ENCODE measurements at places on chromosomes 4 and X. TPM values are rescaled to one million over a fixed set of nuclear protein-coding genes. Genes with fewer than 3 reads are reported as not detected.

The USP26 gene
- total RNA-seq: not detected

The JCHAIN gene
- not detected for total RNA-seq

The TEX13D gene
- total RNA-seq: not detected

The LRBA gene
- 77.3 TPM for total RNA-seq

The ANKRD37 gene
- total RNA-seq: 0.34 TPM
